Activated naive CD8-positive, alpha-beta T cell treated with anti-CD3 and anti-CD28 coated beads, Interleukin-2, amount 10 ng/mL, durations not matched to agents 7 days and 5 days (primary cell): ENCODE measurements at places on chromosomes 12 and 14. TPM values are rescaled to one million over a fixed set of nuclear protein-coding genes. Genes with fewer than 3 reads are reported as not detected.

OAS2 gene
- 245 TPM for total RNA-seq

LTBP2 gene
- total RNA-seq = 0.28 TPM

DNA sequence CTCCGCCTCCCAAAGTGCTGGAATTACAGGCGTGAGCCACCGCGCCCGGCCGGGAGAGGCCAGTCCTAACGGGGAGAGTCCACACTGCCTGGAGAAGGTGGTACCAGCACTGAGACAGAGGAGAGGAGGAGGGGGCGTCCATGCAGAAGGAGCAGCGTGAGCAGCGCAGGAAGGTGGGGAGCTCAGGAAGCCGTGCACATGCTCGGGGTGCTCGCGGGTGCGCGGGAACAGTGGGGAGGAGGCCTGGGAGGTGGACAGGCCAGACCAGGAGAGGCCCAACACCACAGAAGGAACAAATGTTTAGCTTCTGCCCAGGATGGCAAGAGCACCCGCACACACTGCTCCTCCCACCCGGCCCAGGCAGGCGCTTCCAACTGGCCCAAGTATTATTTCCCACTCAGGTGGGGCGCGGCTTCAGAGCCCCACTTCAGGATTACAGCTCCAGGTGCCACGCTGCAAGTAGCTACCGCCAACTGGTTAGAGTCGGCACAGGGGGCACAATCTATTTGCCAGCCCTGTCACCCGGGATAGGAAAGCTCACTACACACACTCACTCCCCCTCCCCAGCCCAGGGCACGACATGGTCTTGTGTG is 80.8 kb upstream of the BCL11B start:
- DNase-seq = no peak

DNA sequence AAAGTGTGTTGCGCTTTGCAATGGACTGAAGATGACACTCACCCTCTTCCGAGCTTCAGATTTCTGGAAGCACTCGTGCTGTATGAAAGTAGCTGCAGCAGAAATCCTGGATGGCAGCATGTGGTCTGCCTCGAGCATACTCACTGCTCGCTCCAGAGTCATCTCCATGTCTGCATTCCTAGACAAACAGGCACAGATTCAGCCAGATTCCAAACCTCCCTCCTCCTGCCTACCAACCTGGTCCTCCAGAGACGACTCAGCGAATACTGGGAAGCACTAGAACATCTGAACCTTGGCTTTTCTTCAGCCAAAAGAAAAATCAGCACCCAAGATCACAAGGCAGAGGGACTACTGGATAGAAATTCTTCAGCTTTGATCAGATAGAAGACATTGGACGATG is 27.7 kb downstream of the PKP2 start:
- no peak for DNase-seq

- DNase-seq = no peak
Measured at GRCh38 chr12:48023386-48023785, 19.1 kb upstream of the COL2A1 start.

- no peak for DNase-seq
Measured at GRCh38 chr12:126708492-126708896, 1558.5 kb upstream of the TMEM132C start.
